ENCODE measurements at places on chromosomes 4 and X.

DNA sequence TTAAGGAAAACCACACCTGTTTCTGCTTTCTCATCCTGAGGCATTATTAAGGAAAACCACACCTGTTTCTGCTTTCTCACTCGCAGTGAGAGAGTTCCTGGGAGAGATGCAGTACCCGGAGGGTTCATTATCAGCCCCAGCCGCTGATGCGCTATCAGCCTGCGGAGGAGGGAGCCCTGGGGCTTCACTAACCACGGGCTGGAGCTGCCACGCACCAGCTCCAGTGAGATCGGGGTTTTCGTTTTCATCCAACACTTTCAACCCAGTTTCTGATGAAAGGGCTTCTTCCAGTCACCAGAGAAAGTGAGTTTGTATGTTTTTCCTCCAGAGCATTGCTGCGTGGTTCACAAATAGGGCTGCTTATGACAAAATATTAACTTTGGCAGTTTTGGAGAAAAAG lies 93.2 kb upstream of the PRKX start:
- no peak for DNase-seq

- DNase-seq: no peak
Measured at GRCh38 chr4:169184236-169184635, 86.5 kb downstream of the SH3RF1 start.

DNA sequence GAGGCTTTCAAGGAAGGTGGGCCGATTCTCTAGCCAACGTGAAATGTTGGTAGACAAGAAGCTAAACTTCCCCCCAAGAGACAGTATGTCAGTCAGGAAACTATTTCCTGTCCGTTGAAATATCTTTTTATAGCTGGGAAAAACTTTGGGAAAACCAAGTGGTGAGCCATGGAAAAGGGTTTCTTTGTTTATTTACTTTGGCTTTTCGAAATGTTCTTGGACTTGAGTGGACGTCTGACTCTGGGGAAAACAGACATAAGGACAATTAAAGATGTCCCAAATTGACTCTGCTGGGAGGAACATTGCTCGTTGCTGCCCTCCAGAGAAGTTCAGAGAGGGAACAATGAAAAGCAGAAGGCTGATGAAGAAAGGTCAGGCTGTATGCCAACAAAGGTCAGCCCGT lies 295.4 kb downstream of the RAPGEF2 start:
- DNase-seq: no peak

GRCh38 chr4:28228561-28229491 lies 1368.2 kb downstream of the STIM2 start:
- no peak for DNase-seq

- DNase-seq: no peak
Measured at GRCh38 chrX:33086886-33087285, 124.5 kb downstream of the DMD start.

DNA sequence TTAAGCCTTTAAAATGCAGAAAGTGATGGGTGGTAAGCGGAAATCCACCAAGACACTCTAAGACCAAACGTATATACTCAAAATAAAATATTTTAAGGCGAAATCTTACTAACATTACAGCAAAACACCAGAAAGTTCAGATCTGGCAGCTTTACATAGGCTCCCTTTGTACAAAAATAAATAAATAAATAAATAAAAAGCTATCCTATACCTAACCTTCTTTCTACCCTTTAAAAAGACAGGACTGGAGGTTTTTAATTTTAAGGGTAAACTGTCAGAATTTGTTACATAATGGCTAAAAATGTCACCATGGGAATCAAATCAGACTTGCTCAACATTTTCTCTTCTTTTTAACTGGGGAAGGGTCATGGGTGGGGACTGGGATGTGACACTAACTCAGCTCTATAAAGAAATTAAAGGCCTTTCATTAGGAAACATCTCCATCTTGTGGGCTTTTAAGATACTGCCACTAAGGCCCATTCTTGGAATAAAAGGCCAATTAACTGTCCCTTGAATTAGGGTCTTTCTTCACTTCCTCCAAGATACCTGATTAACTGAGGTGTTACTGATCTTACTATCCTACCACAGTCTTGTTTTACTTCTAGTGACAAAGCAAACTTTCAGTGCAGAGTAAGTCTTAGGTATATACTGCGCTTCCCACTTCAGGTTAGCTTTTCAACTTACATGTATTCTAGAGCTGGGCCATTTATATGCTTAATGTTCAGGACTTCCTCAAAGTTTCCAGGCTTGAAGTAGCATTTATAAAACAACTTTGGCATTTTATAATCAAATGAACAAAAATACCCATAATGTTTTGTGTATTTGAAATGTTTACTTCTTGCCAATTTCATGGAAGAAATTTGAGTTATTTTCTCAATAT lies 13.3 kb downstream of the HNRNPD start:
- no peak for DNase-seq

Data from stimulated activated CD8-positive, alpha-beta memory T cell treated with anti-CD3 and anti-CD28 coated beads, Interleukin-4, amount 100 ng/mL, for 4 hours (primary cell).